CD4-positive, alpha-beta T cell treated with Interleukin-4 for 1 hour (primary cell): ENCODE measurements at places on chromosomes 2 and 18.

GRCh38 chr2:174957050-174957449 is 48.1 kb downstream of the CHN1 start:
- DNase-seq = no peak

DNA sequence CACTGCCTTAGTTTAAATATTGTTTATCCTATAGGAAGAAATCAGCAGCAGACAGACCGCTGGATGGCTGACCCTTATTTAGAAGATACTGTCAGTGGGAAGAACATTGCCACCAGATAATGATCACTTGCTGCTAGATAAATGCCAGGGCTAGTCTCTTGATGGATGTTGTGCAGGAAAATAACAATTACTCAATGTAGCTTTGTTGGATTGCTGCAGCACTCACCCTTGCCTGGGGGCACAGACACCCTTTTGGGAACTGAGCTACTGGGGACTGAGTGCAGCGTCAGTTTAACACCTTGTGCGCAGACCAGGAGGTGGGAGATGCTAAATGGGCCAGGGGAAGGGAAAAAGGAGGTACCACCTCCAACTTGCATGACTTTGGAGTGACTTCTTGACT is 64.2 kb upstream of the CAPN13 start:
- DNase-seq = no peak

- no peak for DNase-seq
Measured at GRCh38 chr2:181255651-181256050, 201.5 kb upstream of the ITGA4 start.

GRCh38 chr2:59249441-59250306 is 1008.5 kb upstream of the FANCL start:
- DNase-seq = no peak

GRCh38 chr2:198756166-198756565 is 701.6 kb downstream of the SATB2 start:
- DNase-seq = no peak

GRCh38 chr2:241228860-241229516 is 40.5 kb downstream of the ANO7 start:
- no peak for DNase-seq

DNA sequence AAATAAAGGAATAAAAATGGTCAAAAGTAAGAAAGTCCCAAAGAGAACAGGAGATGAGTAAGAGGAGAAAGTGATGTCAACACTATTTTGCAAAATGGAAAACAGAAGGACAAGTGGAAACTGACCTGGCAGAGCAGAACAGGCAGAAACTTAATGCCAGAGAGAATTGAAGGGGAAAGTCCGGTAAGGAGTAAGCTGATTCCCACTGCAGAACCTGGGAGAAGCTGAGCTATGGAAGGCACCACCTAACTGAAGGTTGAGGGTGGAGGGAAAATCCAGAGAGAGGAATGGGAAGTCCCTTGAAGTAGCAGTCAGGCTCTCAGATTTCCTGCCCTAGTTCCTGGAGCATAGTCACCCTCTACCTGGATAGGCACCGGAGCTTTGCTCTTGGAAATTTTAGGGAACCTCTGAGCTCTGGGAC is 59.8 kb downstream of the MOGAT1 start:
- DNase-seq = no peak

- no peak for DNase-seq
Measured at GRCh38 chr2:53510401-53510800, 257.2 kb upstream of the CHAC2 start.
